ENCODE measurements at places on chromosomes 11 and 22.

GRCh38 chr11:10484461-10485180 lies 29.6 kb downstream of the AMPD3 start:
- no peak for DNase-seq

GRCh38 chr11:106156290-106156937 lies 79.0 kb downstream of the AASDHPPT start:
- no peak for DNase-seq

- no peak for DNase-seq
These were observed 1655.2 kb downstream of the LRRC4C start for GRCh38 chr11:39804271-39804670.

DNA sequence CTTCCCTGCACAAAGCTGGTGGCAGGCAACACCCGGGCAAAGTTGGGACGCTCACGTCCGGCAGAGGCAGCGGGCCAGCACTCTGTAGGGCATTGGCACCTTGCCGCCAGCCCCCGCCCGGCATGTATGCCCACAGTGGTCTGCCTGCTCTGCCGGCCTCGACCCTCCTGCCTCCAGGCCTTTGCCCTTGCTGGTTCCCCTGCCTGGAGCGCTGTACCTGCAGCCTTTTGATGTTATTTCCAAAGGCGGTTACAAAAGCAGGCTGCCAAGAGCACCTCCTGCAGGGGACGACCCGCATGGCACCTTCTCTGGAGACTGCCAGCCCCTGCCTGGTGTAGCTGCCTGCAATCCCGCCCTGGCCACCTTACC lies 56.5 kb upstream of the SHISAL1 start:
- DNase-seq, result peak; percentile 41

- no peak for DNase-seq
These were observed 1.1 kb downstream of the CD151 start for GRCh38 chr11:833849-834311.

- no peak for DNase-seq
These were observed 78.3 kb downstream of the MICAL3 start for GRCh38 chr22:17945888-17946648.

DNA sequence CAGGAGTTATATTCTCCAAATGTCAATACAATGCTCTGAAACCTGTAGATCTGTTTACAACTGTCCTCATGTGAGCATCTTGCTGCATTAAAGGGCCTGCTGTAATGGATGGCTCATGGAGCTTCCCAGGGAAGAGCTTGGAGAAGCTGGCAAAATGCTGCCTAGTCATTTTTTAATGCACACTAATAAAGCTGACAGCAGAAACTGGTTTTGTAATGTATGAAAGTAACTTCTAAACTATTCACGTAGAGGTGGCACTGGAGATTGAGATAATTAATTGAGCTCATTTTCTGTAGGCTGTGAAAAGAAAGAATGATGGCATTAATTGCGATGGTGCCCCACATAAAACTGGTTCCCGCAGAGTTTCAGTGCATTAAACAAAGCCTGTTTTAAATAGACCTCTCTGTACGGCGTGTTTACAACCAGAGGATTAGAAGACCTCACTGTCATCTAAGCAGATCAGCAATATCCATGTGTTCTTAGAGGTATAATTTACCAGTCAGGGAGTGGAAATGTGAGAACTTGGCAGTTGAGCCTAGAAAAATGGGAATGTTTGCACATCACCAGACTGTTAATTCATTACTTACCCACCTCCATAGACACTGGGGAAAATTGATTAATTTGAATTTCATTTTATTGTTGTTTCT lies 16.0 kb downstream of the POLA2 start:
- no peak for DNase-seq

DNA sequence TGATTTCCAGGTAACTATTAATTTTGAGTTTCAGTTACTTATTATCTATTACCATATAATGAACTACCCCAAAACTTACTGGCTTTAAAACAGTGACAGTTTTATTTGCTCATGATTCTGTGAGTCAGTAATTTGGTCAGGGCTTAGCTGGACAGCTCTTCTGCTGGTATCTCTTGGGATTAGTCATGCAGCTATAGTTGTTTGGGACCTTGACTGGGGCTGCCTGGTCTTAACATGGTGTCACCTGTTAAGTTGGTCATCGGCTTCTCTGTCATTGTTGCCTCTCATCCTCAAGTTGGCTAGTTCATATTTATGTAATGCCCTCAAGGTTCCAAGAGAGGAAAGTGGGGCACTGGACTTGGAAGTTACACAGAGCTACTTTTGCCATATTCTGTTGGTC lies 177.5 kb downstream of the TMEM135 start:
- no peak for DNase-seq

DNA sequence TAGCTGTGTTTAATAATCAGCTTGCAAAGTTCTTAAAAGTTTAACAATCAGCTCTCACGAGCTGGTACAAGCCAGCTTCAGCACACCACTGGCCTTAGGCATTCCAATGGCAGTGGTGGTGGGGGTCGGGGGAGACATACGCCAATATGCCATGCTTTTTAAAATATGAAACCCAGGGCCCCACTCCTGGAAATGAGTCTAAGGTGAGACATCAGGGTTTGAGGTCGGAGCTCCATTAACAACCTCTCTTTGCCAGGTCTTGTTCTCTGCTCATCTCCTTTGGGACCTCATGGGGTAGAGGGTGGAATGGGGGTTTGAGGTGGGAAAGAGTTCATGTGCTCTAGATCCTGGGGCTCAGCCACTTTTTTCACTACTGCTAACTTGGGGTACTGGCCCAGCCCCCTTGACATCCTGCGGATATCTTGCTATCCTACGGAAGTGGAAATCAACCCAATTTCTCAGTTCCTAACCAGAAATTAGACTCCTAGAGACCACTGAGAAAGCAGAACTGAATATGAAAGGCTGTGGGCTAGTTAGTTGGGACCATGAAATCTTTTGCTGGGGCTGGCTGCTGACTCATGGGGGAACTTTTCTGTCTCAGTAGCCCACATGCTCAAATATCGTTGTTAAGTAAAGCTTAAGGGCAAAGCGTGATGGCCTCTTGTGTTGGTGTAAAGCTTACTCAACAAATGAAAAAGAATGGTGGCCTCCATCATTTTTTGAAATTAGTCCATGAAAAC lies 90.1 kb downstream of the PDHX start:
- no peak for DNase-seq

GRCh38 chr22:26382782-26383181 lies 46.3 kb upstream of the ASPHD2 start:
- DNase-seq, result no peak

DNA sequence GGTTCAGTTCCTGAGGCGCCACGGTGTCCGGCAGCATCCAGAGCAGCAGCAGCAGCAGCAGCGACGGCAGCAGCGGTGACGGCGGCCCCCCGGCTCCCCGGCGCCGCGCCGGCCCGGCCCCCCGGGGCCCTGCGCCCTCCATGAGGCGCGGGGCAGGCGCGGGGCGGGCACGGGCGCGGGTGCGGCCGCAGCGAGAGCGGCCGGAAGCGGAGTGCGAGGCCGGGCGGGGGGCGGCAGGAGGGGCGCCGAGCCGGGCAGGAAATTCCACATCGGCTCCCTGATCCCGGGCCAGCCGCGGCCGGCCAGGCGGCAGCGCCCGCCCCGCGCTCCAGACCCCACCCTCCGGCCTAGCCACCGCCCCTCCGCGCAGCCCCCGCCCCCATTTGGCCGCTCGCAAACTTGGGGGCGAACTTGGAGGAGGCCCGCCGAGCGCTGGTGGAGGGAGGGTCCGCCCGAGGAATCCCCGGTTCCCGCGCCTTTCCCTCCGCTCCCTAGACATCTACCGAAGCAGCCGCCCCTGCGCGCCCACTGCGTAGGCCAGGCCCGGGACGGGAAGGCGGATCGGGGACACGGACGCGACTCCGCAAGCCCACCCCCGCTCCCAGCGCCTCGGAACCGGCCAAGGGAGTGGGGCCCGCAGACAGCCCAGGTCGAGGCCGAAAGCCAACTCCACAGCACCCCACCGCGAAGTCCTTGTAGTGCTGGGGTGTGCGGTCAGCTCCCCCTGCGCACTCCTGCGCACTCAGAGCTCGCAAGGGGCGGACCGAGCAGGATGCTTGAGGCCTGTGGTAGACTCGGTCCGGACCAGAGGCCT lies at the start of gene SCARF2:
TSS of gene SCARF2 (minus strand) at position 213 of the 814 bp plus-strand sequence. CDS start at position 142, 71 bp downstream.
- no peak for DNase-seq

DNA sequence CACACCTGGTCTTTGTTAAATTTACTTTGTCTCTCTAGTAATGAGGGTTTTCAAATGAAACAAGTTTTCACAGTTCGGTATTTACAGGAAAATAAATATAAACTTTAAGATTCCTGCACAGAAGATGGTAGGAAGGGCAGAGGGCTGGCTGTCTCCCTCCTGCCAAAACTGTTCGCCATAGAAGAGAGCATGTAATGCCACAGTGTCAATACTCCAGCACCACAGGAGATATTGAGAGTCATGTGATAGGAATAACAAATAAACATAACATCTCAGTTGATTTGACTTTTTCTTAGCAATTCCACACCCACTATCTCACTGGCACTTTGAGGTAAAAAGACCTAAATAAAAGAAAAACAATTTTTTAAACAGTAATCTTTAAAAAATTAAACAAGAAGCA lies 100.9 kb downstream of the MRTFA start:
- DNase-seq, result no peak

- no peak for DNase-seq
These were observed 41.6 kb downstream of the BDNF start for GRCh38 chr11:27658535-27659236.

DNA sequence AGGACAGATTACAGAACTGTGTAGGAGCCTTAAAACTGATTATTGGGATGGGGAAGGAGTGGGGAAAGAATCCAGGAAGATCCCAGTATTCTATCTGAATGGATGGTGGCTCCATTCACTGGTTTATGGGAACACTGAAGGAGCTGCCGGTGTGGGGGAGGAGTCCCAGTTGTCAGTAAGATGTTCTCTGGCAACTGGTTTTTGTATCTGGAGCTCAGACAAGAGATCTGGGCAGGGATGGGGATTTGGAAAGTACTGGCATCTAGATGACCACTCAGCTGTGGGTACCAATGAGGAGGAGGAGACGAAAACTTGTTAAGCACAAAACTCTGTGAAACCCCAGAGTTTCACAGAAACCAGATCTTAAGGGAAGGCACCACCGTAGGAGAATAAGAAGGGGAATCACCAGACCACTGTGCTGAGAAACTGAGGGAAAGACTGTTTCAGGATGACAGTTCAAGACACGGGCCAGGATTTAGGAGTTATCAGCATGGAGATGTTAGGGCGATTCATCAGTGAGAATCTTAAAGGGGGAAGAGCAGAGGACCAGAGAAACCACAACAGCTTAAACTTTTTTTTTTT lies 28.1 kb downstream of the LDLRAD3 start:
- DNase-seq, result no peak

DNA sequence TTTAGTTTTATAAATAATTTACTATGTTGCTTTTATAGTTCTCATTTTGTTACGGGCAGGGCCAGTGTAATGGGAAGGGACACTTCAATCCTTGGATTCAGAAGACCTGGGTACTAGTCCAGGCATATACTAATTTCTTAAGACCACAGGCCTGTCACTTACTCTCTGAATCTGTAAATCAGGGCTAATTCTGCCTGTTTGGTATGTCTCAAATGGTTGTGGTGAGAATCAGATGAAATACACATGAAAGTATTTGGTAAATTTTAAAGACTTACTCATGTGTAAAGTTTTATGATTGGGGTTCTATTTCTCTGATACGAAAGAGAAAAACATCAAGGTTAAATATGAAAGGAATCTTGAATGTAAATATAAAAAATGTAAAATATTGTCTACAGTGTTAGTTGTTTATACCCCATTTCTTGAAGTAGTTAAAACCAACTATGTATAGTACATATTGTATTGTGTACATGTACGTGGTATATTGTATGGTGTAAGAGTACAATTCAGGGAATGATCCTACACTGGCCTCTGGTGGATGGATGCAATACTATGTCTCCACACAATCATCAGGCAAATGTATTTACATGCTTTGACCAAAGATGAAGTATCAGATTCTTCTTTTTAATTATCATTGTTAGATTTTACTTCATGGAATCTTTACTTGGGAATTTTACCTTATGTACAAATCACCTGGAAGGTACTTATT lies 24.5 kb upstream of the RAG2 start:
- no peak for DNase-seq

DNA sequence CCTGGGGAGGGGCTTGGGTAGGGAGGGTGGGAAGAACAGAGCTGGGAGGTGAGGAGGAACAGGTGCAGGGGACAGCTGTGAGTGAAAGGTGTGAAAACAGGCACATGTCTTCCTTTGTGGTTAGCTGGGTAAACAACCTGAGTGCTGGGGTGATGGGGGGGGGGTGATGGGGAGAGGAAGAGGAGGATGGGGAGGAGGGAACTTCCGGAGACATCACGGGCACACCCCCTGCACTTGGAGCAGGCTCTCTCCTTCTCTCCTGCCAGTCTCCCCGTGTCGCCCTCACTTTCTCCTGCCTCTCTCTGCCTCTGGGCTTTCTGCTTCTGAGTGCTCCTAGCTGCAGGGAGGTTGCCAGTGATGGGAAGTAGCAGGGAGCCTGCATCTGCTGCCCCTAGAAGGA lies 8.8 kb downstream of the CXCR5 start:
- no peak for DNase-seq

DNA sequence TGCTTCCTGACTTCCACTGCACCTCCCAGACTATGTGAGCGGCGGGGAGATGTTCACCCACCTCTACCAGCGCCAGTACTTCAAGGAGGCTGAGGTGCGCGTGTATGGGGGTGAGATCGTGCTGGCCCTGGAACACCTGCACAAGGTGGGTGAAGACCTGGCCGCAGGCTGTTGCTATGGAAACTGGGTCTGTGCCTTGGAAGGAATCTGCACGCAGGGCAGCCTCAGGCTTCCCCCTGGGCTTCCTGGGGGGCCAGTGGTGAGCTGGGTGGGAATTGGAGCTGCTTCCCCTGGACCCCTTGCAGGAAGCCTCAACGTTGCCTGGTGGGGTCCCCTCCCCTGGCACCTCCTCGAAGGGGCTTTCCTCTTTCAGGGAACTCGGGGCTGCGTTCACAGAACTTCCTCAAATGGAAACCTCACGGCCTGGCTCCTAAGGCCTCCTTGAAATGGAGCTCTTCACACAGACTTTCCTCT lies 1.5 kb downstream of the RPS6KA4 start:
- no peak for DNase-seq

DNA sequence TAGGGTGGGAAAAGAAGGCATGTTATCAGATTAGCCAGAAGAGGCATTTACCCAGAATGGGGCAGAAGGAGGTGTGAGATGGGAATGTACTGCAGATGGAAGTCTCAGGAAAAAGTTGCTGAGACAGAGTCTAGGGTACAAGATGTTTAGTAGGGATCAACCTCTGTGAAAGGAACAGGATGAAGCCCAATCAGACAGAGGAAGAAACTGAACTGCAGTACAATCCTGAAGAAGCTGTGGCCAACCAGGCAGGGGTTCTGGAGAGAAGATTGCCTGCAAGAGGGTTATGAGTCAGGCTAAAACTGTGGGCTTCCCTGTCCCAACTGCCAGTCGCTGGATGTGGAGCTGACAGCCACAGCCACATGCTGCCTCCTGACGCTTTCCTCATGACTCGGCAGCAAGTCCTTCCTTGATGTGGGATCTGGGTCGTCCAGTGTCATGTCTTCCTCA lies 64.0 kb downstream of the CWC15 start:
- DNase-seq, result no peak

DNA sequence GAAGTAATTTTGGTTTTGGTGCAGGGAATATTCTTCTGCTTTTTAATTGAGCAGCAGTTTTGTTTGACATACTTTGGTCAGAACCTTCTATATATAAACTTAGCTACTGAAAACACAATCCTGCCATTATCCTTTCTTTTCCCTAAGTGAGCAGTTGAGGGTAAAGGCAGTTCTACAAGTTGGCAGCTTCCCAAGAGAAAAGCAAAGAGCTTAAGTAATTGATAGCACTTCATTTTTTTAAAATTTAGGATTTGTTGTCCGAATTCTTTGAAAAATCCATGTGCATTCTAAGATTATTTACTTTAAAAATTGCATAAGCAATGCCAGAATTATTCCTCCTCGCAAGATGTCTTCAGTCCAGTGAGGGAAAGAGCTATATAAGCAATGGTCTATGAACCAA lies 1394.1 kb downstream of the FAM181B start:
- DNase-seq, result no peak

GRCh38 chr11:126061707-126062678 lies 673 bp downstream of the CDON start:
- DNase-seq, result no peak
